NCI-H1048 (cell line): ENCODE measurements at places on chromosomes 1 and 21.

- no peak for DNase-seq
Measured at GRCh38 chr1:4171480-4172450, 271.7 kb upstream of the C1orf174 start.

GRCh38 chr1:176903474-176903873 is 261.0 kb downstream of the ASTN1 start:
- DNase-seq: no peak

GRCh38 chr1:155326020-155326526 is 5.4 kb downstream of the RUSC1 start:
- DNase-seq: no peak

- DNase-seq: peak; percentile 30
Measured at GRCh38 chr1:17606826-17607440, 67.4 kb downstream of the ARHGEF10L start.

DNA sequence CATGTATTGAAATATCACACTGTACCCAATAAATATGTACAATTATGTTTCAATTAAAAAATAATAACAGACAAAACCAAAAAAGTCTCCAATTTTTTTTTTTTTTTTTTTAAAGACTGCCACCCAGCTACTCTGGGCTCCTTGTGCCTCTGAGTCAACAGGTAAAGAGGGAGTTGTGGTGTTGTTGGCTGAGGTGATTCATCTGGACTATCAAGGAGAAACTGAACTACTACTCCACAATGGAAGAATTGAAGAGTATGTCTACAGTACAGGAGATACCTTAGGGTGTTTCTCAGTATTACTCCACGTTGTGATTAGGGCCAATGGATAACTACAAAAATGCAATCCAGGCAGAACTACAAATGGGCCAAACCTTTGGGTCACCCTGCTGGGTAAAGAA is 67.9 kb downstream of the SCMH1 start:
- DNase-seq: no peak

GRCh38 chr1:119549719-119550132 is 42.7 kb downstream of the HSD3B1 start:
- DNase-seq: peak; percentile 21

- DNase-seq: no peak
Measured at GRCh38 chr1:95108792-95109191, 8.4 kb upstream of the TLCD4 start.

- DNase-seq: no peak
Measured at GRCh38 chr1:27257155-27257554, 22.7 kb downstream of the WDTC1 start.

GRCh38 chr1:226467443-226467842 is 59.5 kb upstream of the PARP1 start:
- DNase-seq: no peak

GRCh38 chr1:172630868-172631267 is 28.0 kb upstream of the FASLG start:
- DNase-seq: no peak

DNA sequence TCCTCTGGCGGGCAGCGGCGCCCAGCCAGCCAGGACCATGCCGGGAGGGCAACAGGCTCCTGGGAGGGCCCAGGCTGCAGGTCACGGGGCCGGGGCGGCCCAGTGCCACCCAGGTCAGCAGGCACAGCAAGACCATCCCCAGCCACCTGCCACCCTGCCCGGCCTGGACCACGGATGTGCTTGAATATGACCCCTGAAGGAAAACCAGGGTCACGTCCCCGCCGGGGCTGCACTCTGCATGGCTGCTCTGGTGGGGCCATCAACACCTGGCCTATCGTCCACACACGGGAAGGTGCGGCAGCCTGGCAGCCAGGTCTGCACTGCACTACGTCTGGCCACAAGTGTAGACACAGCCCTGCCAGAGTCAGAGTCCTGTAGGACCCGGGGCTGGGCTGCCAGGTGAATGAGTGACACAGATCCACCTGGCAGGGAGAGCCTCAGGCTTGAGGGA is 6.9 kb downstream of the WNT9A start:
- no peak for DNase-seq

DNA sequence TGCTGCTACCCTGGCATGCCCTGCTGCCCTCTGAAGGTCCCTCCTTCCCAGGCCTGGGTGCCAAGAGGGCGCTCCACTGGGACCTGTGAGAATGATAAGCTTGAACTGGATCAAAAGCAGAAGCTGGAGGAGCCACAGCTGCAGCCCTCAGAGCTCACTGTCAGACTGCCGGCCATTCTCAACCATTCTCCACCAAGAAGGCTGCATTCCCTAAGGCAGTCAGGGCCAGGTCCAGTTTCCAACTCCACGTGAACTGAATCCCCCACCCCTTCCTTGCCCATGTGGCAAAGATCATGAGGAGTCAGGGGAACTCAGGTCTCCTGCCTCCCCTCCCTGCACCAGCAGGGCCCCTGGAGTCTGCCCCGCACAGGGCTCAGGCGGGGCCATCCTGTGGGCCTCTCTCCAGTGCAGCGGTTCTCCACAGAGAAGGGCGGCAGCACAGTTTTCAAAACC is 19.5 kb downstream of the SLC1A7 start:
- DNase-seq: no peak

- no peak for DNase-seq
Measured at GRCh38 chr1:245704765-245705164, 550.0 kb downstream of the KIF26B start.

GRCh38 chr1:208728815-208729214 is 484.6 kb upstream of the PLXNA2 start:
- DNase-seq: no peak

GRCh38 chr1:218494449-218494852 is 149.3 kb downstream of the TGFB2 start:
- peak; percentile 24 for DNase-seq

GRCh38 chr21:34688145-34688544 is 19.4 kb downstream of the CLIC6 start:
- no peak for DNase-seq

GRCh38 chr21:32083197-32083596 is 195.7 kb downstream of the MIS18A start:
- no peak for DNase-seq

- DNase-seq: no peak
Measured at GRCh38 chr21:35405981-35406380, 356.9 kb upstream of the RUNX1 start.

DNA sequence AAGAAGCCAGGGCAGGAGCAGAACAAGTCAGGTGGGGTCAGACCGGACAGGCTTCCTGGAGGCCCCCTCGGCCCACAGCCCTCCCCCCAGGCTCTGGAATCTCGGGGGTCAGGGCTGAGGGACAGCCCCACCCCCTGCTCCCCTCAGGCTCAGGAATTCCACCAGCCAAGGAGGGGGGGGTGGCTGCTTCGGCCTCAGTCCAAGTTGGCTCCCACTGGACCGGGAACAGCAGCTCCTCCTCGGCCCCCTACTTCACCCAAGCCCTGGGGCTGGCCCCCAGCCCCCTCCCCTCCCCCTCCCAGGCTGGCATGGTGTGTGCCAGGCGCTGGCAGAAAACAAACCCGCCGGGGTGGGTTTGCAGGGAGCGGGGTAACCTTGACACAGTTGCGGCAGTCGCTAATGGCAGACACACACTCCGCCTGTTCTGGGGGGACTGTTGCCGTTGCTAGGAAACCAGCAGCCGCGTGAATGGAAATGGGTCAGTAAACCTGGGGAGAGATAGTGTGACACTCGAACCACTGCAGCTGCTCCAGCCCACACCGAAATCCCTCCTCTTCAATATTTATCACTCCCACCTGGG is 32.4 kb downstream of the AHDC1 start:
- no peak for DNase-seq

DNA sequence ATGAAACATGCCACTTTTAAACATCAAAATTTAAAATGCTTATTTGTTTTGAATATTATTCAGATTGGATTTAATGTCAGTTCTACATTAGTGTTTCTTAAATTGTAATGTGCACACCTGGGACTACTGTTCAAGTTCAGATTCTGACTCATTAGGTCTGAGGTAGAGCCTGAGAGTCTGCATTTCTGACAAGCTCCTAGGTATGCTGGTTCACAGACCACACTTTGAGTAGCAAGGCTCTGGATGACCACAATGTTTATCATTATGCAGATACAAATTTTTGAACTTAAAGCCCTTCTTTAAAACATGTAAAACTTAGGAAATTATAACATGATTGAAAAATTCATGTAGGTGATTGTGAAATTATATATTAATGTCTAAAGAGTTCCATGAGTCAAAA is 40.2 kb downstream of the TTLL7 start:
- DNase-seq: no peak

GRCh38 chr1:244104309-244105060 is 53.4 kb downstream of the ZBTB18 start:
- no peak for DNase-seq

DNA sequence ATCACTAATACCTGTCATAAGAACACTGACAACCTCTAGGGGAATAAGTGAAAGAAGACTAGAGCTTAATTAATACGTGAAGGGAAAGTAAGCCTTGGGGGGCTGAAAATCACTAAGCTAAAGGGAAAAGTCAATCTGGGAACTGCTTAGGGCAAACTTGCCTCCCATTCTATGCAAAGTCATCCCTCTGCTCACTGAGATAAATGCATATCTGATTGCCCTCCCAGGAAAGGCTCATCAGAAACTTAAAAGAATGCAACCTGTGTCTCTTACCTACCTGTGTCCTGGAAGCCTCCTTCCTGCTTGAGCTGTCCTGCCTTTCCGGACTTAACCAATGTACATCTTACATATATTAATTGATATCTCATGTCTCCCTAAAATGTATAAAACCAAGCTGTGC is 81.8 kb downstream of the WDR64 start:
- DNase-seq: no peak

DNA sequence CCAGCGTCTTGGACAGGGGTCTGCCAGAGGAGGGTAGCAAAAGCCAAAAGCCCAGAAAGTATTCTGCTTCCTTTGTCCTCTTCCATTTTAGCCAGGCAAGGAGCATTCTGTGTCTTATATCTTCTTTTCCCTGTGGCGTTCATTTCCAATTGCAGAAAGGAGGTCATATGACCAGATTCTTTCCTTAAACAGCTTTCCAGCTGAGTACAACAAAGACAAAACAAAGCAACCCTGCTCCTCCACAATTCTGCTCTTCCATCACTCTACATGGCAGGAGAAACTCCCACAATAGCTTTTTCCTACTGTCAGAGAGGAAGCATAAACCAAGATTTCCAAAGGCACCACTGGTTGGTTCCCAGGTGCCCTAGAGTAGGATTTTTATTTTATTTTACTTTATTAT is 19.7 kb downstream of the ENSA start:
- no peak for DNase-seq

- no peak for DNase-seq
Measured at GRCh38 chr21:46604975-46605766, at the start of gene S100B. Gene S100B (minus strand): TSS chr21:46605082. CDS start chr21:46602415, 2,667 bp downstream.

- DNase-seq: no peak
Measured at GRCh38 chr1:242187171-242187570, 188.3 kb upstream of the MAP1LC3C start.

- peak; percentile 45 for DNase-seq
Measured at GRCh38 chr1:186374303-186375151, 526 bp downstream of the TPR start.

DNA sequence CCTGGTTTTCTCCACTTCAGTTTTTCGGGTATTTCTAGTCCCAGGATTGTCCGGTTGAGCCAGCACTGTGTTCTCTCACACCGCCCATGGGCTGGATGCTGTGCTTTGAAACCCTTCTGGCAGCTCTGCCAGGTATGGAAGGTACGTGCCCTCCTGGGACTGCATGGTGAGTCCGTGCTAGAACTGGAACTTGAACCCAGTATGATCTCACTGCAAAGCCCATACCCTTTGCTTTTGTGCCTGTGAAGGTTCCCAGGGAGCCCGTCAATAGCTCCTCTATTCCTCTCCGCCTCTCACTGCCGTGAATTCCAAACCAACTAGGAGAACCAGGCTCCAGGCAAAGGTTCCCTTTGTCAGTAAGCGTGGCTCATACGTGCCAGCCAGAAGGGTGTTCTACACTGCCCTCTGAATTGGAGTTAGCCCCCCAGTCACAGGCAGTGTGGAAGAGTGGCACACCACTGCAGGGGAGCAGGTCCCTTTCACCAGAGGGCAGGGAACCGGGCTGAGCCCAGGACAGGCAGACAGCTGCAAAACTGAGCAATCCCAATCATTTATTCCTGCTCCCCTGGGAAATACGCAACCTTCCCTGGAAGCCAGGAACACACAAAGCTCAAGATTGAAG is 310.2 kb downstream of the CAMTA1 start:
- DNase-seq: no peak
